ENCODE measurements at places on chromosomes 5 and 9. TPM values are rescaled to one million over a fixed set of nuclear protein-coding genes. Genes with fewer than 3 reads are reported as not detected.

TAF11L9 gene
- not detected for total RNA-seq

DNA sequence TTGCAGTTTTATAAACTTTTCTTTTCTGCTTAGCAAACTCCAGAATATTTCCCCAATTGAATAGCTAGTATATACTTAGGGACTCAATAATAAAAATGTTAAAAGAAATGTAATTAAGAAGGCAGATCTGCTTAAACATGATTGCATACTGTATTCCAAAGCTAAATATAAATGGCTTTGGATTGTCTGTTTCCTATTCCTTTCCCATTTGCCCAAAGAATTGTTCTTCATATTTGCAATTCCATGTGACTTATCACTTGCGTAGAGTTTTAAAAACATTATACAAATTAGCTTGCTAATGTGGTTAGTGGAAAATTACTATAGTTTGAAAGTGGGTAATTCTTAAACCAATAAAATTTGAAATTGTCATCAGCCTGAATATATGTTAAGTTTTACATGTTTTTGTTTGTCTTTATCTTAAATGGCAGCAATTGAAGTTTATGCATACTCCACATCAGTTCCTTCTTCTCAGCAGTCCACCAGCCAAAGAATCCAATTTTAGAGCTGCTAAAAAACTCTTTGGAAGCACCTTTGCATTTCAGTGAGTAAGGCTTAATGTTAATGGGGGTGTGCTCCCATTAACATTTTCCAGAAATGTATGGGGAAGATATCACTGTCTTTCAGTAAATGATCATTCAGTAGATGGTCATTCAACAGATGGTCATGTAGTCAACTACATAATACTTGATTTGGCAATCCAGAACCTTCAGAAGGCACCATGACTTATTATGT, 161.2 kb downstream of the PARP8 start:
- DNase-seq = no peak

- peak; percentile 75 for DNase-seq
These were observed at the start of gene TGFBI for GRCh38 chr5:136028782-136029742. TSS of gene TGFBI (plus strand) at chr5:136028988. CDS start at chr5:136029056, 68 bp downstream.

TAF11L10 gene
- total RNA-seq = not detected

SPINK13 gene
- total RNA-seq = not detected

- DNase-seq = peak; percentile 66
These were observed 394.3 kb downstream of the GADD45G start for GRCh38 chr9:89999176-89999533.

DNA sequence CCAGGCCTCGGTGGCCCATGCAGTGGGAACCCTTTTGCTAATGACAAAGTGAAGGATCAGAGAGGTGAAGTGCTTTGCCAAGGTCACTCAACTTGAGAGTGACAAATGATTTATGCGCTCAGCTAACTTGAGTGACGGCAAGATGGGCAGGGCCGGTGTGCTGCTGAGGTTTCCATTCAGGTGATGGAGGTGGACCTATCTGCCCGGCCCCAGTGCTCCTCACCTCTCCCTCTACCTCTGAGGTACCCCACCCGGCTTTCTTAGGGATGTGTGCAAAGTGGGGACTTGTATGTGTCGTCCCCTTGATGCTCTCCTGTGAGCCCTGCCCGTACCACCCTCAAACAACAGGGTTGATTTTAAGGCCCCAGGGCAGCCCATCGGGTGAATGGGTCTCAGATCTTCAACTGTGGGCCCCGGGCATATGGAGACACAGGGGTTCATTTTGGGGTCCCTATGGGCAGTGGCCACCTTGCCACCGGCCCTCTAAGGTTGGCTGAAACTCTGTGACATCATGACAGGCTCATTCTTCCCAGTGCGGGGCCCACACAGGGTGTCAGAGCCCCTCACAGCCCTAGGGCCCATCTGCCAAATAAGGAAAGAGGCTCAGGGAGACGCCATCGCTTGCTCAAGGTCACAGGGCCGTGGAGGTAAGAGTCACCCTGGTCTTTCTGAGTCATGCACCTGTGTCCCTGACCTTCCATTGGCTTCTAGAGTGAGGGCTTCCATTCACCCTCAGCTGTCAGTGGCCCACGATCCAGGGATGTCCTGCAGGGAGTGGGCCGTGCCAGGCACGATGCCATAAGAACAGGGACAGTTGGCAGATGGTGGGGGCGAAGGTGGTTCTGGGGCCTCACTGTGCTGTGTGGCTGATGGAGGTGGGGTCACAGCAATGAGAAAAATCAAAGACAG, 170.6 kb upstream of the MVB12B start:
- DNase-seq = peak; percentile 26

GRCh38 chr9:74953235-74953751, 581 bp upstream of the C9orf40 start:
- no peak for DNase-seq

GRCh38 chr5:131067636-131068035, 97.4 kb downstream of the HINT1 start:
- no peak for DNase-seq

- no peak for DNase-seq
These were observed 19.3 kb downstream of the OTULINL start for GRCh38 chr5:14600846-14601245.

DNA sequence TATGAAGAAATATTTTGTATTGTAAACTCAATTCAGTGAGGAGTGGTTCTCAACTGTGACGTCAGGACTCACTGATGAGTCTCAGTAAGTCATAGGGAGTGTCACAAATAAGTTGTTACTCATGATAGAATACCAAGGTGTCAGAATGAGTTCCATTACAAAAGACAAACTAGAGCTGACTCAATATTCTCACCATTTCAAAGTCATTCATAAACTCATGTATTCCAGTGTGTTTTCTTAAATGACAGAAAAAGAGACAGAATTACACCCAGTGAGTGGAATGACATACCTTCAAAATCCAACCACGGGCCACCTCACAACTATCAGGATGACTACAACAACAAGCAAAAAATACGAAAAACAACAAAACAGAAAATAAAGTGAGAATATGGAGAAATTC, 321.5 kb downstream of the ENC1 start:
- DNase-seq = no peak

PAPPA gene
- 2.2 TPM for total RNA-seq

- DNase-seq = no peak
These were observed 48.5 kb upstream of the RLN1 start for GRCh38 chr9:5388026-5388819.

DNA sequence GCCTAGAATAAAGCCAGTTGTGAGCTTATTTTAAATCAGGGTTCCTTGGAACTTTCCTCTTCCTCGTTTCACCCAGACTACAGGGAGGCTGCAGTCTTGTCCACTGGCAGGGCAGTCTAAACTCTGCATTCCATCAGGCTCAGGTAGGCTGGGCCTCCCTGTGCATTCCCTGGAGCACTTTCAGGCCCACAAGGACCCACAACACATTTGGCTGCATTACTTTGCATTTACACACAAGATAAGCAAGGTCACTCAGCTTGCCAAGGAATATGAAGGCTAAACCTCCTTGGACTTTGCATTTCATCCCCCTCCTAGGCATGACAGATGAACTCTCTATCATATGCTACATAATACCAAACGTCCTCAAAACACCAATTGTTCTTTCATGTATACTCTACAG, 104.2 kb downstream of the MARCHF3 start:
- no peak for DNase-seq

NEUROG1 gene
- not detected for total RNA-seq

GRCh38 chr9:91130796-91131318, 230.9 kb downstream of the AUH start:
- DNase-seq = no peak

DNA sequence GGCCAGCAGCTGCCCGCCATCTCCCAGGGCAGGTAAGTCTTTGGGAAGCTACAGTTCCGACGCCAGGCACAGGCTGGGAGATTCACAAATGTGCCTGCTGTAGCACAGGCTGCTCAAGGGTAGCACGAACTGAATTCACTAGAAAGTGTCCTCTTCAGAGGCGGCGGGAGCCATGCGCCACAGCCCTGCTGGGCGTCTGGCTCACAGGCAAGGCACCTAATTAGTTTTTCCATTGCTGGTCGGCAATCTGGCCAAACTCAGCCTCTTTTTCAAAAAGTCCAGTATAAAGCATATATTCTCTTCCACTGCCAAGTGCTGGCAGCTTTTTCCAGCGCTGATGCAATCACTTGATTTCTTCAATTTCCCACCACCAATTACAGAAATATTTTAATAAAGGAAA, 128.9 kb upstream of the RAPGEF1 start:
- DNase-seq = no peak

DNA sequence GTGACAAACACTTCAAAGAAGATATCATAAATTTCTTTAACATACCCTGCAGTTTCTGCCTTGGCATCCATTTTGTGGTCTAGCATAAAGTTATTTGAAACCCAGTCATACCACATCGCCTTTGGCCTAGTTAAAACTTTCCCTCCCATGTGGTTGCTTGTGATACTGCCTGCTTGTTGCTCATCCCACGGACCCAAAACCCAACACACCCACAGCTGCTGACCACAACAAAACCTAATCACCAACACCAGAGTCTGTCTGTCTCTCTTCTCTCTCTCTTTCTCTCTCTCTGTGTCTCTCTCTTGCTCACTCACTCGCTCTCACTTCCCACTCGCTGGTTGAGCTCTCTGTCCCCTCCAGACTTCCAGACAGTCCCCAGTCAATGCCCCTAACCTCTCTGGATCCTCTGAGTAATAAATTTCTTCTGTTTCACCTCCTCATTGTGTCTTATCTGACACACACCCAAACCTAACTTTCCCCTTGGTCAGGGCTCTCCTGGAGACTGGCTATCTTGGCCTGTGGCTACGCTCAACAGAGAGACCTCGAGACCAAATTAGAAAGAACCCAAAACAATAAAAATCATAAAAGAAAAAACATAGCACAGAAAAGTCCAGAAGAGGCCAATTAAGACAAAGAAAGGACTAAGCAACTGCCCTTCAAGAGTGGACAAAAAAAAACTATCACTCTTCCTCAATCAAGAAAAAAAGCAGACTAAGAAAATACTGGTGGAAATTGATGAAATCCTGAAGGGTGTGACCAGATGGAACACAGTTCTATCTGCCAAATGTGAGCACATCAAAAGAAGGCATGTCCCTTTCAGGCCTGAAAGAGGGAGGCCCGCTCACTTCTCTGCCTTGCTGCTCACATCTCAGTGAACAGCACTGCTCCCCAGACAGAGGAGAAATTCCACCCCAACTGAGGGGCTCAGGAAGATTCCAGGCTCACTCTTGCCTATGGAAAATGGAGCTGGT, 41.5 kb downstream of the TTLL11 start:
- no peak for DNase-seq

DNA sequence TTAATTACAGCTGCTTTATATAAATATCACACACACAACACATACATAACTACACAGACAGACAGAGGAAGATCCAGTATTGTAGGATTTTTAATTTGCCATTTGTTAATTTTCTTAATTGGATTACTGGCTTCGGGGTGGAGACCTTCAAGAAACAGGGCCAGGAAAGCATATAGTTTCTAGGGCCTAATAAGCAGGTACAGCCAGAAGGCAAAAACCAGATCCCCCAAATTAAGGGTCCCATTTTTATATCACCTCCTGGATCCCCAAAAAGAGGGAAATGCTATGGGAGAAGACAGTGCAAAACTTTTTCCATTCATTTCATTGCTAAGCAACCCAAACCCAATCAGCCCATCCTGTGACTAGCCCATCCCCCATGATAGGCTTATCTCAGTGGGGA, 373.3 kb upstream of the FAM174A start:
- no peak for DNase-seq

GRCh38 chr9:105842023-105842644, 147.8 kb downstream of the TMEM38B start:
- peak; percentile 55 for DNase-seq

DNA sequence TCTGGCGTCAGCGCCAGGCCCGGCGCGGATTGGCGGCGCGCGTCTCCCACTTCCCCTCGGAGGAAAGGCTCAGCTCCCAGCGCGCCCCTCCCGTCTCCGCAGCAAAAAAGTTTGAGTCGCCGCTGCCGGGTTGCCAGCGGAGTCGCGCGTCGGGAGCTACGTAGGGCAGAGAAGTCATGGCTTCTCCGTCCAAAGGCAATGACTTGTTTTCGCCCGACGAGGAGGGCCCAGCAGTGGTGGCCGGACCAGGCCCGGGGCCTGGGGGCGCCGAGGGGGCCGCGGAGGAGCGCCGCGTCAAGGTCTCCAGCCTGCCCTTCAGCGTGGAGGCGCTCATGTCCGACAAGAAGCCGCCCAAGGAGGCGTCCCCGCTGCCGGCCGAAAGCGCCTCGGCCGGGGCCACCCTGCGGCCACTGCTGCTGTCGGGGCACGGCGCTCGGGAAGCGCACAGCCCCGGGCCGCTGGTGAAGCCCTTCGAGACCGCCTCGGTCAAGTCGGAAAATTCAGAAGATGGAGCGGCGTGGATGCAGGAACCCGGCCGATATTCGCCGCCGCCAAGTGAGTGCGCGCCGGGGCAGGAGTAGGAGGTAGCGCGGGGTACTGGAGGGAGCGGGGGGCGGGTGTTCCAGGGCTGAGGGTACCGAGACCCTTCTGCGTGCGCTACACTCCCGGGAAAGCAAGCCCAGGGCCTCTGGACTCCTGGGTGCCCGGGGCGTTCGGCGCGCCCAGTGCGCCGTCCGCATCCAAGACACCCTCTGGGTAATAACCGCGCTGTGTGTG, at the start of gene MSX2:
MSX2 (plus strand) TSS at position 99 of the 777 bp plus-strand sequence; CDS start at position 177, 78 bp downstream.
- DNase-seq = peak; percentile 88

DNA sequence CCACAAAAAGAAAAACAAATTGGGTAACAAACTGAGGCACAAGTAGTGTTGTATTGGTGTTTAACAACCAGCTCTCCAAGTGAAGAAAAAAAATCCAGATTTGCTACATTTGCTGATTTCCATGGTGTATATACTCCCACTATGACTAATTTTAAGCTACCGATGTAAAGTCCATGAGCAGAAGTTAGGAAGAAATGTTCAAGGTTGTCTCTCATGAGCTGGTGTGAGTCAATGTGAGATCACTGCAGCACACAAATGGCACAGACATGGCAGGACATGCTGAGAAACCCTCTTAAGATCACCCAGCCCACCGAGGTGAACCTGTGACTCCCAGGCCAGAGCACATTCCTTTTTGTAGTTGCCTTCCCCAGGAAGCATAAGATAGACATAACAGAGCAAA, 36.2 kb downstream of the SLC44A1 start:
- DNase-seq = no peak

- DNase-seq = no peak
These were observed 85.6 kb upstream of the CCDC112 start for GRCh38 chr5:115381911-115382662.

DNA sequence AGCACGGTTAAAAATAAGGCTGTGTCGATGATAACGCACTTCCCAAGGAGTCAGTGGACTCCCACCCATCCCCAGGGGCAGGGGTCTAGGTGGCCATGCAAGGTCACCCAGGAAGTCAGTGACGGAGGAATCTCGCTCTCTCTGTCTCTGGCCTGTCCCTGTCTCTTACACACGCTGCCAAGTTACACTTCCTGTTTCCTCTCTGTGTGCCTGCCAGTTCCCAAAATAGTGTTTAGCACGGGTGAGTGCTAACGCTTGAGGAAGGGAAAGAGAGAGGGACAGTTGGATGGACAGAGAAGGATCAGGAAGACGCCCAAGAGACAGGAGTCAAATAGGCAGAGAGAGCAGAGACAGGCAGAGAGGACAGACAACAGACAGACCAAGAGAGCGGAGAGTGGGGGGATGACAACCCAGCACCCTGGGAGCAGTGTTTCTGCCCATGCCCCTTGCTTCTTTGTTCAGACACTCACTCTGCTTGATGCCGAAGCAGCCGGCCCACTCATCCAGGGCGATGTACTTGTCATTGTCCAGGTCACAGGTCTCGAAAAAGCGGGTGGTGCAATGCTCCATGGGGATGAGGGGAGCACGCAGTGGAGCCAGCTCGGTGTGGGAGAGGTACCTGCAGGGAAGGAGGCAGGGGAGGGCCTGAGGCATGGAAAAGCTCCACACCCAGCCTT, 23.0 kb downstream of the SPARC start:
- DNase-seq = no peak

CDH9 gene
- not detected for total RNA-seq
